Activated T-cell treated with anti-CD3 and anti-CD28 coated beads, Interleukin-2, amount 50 U/mL, for 24 hours (primary cell): ENCODE measurements at places on chromosomes 3 and 15.

GRCh38 chr3:132665230-132665745 lies 5.2 kb downstream of the UBA5 start:
- no peak for DNase-seq

- no peak for DNase-seq
Observed at GRCh38 chr3:62046326-62046725, 327.0 kb downstream of the FEZF2 start.

GRCh38 chr15:100143378-100143777 lies 198.4 kb downstream of the ADAMTS17 start:
- DNase-seq: no peak

DNA sequence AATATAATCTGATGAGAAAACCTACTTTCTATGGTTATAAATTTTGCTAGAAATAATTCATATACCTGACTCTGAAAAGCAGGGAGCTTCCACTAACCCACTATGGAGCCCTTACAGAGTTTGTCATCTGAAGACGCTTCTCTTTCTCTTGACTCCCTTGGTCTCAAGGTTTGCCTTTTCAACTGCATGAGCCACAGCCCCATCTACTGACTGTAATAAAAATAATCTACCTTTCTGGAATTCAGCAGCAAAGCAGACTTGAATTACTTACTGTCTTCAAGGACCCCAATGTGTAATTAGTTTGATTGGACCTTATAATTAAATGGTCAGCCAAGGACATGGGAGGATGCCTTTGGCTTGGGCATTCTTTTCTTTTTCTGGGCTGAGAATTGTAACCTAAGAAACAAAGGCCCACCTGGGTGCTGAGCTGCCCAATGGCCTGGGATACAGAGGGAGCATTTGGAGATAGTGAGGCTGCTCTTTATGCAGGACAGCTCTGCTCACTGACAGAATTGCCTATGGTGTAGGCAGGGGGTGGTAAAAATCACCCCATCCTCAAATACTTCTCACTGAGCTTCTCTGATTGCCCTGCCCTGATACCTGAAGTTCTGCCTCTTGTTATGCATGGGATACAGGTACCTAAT lies 178.6 kb upstream of the TRIM42 start:
- DNase-seq: no peak

- DNase-seq: no peak
Observed at GRCh38 chr3:170714122-170714521, 128.2 kb upstream of the SLC7A14 start.

GRCh38 chr3:155744010-155744625 lies 753 bp downstream of the PLCH1 start:
- peak; percentile 69 for DNase-seq

DNA sequence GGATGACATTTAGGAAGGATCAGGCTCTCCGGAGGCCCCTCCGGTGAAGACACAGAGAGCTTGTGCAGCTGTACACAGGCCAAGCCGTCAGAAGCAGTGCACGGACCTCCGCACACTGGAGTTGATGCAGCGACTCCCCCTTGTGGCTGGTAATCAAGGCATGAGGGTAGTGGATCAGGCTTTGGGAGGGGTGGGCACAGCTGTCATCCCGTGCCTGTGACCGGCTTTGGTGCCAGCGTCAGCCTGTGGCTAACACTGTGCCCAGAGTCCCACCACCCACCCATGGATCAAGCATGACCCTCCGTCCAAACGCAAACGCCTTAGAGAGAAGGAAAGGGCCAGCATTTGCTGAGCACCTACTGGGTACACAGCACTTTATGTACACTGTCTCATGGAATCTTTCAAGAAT lies 8.2 kb upstream of the GRIP2 start:
- DNase-seq: peak; percentile 49

GRCh38 chr3:69784954-69785514 lies 45.8 kb downstream of the MITF start:
- DNase-seq: no peak

GRCh38 chr3:185207931-185208746 lies 45.7 kb downstream of the EHHADH start:
- no peak for DNase-seq

- DNase-seq: no peak
Observed at GRCh38 chr15:67680641-67681040, 138.1 kb downstream of the MAP2K5 start.

GRCh38 chr3:19543212-19543841 lies 390.7 kb downstream of the EFHB start:
- no peak for DNase-seq

- DNase-seq: no peak
Observed at GRCh38 chr3:186165331-186165730, 56.4 kb upstream of the ETV5 start.

DNA sequence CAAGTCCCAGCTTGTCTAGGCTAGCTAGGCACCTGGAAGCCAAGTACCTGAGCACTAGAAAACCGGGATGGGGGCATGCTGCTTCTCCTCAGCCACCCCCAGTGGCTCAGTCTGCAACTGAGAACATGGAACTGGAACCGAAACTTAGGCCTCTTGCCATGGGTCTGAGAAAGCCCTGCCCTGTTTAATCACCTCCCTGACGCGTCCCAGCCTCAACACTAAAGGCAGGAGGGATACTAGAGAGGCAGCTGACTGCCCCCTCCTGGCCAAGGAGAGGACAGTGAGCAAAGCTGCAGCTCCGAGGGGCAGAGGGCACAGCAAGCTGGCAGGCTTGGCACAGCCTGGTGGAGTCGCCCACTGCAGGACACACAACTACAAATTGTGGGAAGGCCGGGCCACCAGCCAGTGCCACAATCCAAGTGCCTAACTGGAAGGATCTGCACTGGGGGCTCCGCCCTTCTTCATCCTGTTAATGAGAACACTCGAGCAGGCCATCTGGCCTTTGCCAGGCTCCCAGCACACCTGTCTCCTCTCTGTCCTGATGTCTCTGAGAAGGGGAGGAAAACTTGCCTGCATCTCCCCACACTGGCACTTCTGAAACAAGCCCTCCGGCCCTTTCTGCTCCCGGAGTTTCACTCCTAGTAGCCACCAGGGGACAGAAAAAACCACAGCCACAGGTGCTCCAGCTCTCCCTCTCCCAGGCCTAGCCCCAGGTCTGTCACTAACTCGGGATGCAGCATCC lies 53.7 kb downstream of the BDH1 start:
- peak; percentile 63 for DNase-seq

GRCh38 chr15:68797599-68798345 lies 22.9 kb downstream of the ANP32A start:
- peak; percentile 25 for DNase-seq

- no peak for DNase-seq
Observed at GRCh38 chr15:95761501-95762165, 568.9 kb upstream of the NR2F2 start.

- no peak for DNase-seq
Observed at GRCh38 chr15:50141856-50142255, 22.8 kb upstream of the ATP8B4 start.

GRCh38 chr3:103295974-103296570 lies 861.3 kb downstream of the ZPLD1 start:
- no peak for DNase-seq

- DNase-seq: no peak
Observed at GRCh38 chr3:39671600-39671999, 137.8 kb upstream of the MYRIP start.

DNA sequence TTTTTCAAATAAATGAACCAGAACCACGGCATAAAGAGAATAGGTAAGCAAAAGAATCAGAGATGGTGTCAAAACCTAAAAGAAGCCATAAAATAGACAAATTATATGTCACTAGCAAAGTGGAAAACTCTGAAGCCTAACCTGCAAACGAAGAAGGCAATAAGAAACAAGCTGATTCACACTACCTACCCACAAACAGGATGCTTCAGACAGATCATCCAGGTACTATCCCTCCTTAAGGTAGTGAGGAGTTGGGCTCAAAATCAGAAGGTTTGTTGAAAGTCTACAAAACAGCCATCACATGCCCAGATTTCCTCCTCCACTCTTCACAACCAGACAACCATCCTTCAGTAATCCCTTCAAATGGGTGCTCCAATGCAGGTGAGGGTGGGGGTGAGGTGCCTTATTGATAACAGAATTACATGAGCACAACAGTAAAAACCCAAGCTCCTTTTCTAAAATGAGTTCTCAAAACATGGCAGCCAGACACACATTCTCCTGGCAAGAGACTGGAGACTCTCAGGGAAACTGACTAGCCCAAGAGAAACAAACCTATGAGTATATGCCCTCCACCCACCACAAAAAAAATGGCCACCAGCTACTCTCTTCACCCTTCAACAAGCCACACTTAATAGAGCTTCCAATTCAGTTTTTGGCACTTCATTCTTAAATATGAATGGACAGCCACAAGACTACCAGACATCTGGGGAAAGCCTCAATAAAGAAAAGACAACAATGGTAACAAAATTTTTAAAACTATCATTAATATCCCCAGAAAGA lies 6.4 kb downstream of the KPNA1 start:
- no peak for DNase-seq

GRCh38 chr3:194269610-194270145 lies 81.5 kb downstream of the CPN2 start:
- DNase-seq: peak; percentile 29

- no peak for DNase-seq
Observed at GRCh38 chr3:39249453-39250115, 30.3 kb downstream of the CX3CR1 start.

- DNase-seq: no peak
Observed at GRCh38 chr15:80464951-80465625, 60.9 kb downstream of the ARNT2 start.

DNA sequence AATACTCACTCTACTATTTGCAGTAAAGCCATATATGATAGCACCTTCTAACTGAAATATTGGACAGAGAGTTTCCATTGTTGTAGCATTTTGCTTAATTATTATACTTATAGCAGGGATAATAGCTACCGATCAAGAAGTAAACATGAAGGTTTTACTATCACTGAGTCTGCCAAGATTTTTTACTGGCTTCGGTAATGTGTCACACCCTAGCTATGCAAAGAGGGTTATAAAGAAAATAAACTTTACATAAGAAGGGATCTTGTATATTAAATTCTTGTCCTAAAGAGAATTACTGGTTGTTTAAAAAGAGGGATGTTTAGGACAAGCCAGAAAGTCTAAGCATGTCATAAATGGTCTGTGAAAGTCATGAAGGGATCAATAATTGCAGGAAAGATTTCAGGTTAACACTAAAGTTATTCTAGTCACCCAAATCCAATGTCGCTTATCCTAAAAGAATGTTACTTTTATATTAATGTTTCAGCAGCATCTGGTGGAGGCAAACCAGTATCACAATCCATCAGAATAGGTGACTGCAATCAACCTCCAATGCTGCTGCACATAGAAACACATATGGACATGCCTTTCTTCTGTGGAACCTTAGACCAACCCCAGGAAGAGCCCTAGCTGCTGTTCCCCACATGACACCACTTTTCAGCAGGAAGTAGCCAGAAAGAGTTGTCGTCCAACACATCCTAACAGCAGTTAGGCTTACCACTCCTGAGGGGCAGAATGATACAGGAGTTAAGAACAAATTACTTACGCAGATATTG lies 62.7 kb upstream of the GK5 start:
- DNase-seq: no peak

DNA sequence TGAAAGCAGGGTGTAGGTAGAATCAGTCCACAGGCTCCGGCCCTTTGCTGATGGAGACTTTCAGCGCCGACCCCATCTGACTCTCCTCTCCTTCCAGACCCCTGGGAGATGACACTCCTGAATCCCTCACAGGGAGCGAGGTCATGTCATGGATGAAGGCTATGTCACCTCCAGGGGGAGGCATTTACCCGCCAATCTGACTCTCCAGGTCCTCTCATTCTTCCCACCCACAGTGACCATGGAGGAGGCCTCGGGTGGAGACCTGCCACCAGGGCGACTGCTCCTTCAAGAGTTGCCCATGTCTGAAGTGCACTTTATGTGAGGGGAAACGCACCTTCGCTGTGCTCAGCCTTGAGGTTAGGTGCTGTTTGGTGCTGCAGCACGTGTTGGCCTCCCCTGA lies 112.7 kb downstream of the KLF13 start:
- DNase-seq: peak; percentile 60

DNA sequence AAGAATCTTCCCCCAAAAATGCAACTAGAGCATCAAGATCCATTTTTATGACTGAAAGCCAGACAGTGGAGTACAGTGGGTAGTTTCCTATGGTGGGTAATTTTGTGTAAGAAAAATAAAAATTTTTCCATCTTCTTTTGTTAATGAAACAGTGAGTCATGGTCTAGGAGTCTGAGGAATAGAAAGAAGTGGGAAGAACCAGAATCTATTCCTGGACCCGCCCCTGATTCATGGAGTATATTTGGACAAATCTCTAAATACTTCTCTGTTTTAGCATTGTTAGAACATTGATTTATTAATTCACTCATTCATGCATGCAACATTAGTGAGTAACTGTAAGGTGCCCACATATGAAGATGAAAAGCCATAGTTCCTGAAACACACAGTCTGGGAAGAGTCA lies 304.5 kb upstream of the GPR149 start:
- no peak for DNase-seq

DNA sequence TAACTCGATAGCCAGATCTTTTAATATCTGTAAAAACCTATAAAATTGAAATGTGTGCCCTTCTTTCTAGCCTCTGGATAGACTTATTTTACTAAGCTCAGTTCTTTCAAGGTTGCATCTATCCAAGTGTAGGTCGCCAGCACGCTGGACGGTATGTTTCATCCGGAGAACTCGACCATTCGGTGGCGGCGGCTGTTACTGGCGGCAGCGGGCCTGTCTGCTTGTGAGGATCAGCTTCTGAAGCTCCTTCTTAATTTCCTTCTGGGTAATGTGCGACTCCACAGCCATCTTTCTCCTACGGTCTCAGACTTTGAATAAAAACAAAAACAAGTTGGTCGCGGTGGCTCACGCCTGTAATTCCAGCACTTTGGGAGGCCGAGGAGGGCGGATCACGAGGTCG lies 4.1 kb downstream of the PP2D1 start:
- DNase-seq: no peak

- DNase-seq: no peak
Observed at GRCh38 chr15:86852741-86853140, 773.1 kb downstream of the AGBL1 start.

DNA sequence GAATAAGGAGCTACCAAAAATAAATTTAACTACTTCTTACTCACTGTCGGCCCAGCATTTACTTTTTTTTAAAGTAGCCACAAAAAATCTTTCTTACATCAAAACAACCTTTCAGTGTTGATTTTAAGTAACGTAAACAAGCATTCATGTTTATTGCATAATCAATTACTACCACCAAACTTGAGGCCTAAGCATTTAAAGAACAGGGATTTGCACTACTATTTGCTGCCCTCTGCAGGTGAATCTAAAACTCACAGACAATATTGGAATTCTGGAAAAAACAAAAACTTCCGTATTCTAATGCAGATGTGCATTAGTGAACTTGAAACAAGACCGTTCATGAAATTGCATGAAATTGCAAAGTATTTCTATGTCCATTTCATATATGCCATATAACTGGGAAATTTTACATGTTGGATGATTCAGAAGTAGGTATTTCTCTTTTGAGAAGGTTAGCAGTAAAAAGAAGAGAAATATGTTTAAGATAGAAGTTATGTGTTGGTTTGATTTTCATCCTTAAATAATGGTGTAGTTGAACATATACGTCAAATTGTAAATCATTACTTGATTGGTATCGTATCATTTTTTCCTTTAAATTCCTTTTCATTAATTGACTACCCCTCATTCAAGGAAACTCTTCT lies 55.6 kb downstream of the CGGBP1 start:
- DNase-seq: no peak
